CD4-positive, alpha-beta T cell treated with Interleukin-2 at 100 ng/mL for 4 hours (primary cell): ENCODE measurements at places on chromosomes 6 and 20.

DNA sequence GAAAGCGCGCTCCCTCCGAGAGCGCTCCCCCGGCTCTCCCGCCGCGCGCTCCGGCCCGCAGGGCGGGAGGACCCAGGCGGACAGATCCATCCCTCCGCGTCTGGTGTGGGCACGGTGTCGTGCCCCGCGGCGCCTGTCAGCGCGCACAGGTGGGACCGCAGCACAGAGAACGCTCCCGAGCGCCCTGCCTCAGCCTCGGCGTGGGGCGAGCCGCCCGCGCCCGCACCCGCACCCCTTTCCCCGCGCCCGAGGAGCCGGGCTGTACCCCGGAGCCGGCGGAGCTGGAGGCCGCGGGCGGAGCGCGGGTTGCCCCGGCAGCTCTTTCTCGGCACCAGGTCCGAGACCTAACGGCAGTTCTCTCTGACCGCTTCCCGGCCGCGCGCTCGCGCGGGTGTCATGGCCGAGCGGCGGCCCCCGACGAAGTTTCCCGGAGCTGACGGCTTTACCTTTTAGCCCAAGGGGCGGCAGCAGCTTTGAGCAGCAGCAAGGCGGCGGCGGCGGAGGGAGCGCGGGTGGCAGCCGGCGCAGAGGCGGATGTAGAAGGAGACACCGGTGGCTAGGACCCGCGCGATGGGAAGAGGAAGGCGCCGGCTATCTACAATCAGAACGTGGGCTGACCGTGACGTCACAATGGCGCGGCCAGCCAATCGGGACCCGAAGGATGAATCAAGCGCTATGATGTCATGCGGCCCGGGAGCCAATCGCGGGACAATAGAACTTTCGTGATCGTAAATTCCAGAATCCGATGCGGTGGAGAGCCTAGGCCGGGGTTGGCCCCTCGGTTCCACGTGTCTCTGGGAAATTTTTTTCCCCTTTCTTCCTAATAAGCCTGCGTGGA lies at the start of gene ELOVL5:
Gene ELOVL5, minus strand, starts transcription at position 580 of the 838 bp plus-strand sequence. CDS start 53,251 bp downstream, outside the sequence.
- peak; percentile 95 for DNase-seq

DNA sequence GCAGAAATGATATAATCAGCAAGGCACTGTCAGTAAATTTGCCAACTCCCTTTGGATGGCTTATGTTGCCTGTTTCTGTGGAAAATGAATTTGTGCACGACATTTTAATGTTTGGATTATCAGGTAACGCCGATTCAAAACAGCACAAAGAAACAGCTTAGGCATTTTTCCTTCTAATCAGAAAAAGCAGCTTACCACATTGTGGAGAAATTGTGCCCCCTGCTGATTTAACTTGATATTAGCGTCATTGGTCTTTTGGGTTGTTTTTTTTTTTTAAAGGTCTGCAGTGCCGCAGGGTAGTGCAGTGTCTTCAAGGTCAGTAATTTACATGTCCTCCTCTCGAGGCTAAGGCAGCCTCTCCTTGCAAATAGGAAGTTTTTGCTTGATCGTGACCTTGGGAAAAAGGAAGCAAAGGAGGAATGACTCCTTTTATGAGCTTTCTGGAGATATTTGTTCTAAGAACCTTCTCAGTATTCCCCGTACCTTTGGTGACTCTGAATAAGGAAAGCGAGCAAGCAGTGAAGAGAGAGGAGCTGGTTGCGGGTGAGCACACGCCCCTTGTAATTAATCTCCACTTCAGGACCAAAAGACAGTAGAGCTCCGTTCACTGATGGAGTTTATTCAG lies 79.1 kb downstream of the ELOVL4 start:
- DNase-seq = peak; percentile 56

GRCh38 chr6:29651413-29652197 lies 5.3 kb upstream of the MOG start:
- DNase-seq = peak; percentile 60

DNA sequence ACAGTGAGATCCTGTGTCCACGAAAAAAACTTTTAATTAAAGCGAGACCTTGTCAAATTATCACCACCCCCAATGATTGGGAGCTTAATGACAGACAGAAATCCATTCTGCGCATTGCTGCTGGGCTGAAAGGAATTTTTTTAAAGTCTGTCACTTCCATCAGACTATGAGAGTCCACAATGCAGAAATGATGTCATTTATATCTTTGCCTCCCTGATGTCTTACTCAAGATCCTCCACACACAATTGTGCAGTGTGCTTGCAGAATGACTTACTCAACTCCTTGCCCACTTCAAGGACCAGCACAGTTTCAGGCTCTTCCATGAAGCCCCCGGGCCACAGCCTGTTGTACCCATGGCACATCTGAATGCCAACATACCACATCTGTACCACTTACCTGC lies 41.0 kb downstream of the GPLD1 start:
- DNase-seq = no peak

DNA sequence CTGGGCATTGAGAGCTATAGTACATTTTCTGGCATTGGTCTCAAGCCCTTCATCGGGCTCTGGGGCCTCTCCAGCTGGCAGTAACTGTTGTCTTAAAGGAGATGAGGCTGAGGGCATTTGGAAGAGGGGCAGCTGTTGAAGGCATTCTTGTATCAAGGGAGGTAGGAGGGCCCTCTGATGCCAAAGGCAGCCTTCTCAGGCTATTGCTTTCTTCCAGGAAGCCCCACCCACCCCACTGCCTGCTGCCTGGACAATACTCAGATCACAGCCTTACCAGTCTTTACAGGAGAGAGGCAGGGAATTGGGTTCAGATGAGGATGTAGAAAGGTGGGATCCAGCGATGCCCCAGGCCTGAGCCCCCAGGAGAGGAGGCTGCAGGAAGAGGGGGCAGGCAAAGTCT lies 46.0 kb downstream of the CPXM1 start:
- DNase-seq = no peak
